ENCODE measurements at places on chromosomes 13 and 19.

- DNase-seq: no peak
Observed at GRCh38 chr19:7897292-7897691, 6.4 kb upstream of the MAP2K7 start.

DNA sequence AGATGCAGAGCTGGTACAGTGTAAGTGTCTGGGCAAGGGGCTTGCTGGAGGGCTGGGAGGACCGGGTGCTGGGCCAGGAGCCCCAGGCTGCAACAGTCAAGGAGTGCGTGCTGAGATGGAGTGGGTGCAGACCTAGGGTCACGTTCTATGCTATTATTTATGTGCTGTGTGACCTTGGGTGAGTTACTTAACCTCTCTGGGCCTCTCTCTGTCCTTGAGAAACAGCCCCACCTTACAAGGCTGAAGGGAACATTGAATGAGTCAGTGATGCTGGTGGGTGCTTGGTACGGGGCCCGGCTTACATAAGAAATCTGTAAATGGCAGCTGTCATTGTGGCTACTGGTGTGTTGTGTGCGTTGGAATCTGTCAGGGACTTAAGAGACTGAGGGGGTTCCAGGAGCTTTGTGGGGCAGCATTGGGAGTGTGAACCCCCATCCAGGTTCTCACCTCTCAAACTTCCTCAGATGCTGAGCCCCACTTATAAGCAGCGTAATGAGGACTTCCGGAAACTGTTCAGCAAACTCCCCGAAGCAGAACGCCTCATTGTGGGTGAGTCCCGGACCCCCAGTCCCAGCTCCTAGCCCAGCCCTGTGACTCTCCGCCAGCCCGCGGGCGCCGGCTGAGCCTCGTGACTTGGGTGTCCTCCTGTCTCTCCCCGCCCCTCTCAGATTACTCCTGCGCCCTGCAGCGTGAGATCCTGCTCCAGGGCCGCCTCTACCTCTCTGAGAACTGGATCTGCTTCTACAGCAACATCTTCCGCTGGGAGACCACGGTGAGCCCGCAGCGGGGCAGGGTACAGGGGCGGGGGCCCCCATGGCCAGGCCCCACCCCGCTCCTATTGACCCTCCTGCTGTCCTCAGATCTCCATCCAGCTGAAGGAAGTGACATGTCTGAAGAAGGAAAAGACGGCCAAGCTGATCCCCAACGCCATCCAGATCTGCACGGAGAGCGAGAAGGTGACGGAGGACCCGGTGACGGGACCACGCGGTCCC is 9.6 kb downstream of the GRAMD1A start:
- no peak for DNase-seq

DNA sequence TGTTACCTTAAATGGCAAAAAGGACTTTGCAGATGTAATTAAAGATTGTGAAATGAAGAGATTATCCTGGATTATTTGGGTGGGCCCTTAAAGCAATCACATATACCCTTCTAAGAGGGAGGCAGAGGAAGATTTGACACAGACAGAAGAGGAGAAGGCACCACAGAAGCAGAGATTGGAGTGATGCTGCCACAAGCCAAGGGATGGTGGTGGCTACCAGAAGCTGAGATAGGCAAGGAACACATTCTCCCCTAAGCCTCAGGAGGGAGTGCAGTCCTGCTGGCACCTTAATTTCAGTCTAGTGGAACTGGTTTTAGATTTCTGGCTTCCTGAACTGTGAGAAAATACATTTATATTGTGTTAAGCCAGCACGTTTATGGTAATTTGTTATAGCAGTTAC is 24.2 kb downstream of the DEDD2 start:
- no peak for DNase-seq

GRCh38 chr13:77857531-77858209 is 61.0 kb downstream of the EDNRB start:
- DNase-seq: no peak

DNA sequence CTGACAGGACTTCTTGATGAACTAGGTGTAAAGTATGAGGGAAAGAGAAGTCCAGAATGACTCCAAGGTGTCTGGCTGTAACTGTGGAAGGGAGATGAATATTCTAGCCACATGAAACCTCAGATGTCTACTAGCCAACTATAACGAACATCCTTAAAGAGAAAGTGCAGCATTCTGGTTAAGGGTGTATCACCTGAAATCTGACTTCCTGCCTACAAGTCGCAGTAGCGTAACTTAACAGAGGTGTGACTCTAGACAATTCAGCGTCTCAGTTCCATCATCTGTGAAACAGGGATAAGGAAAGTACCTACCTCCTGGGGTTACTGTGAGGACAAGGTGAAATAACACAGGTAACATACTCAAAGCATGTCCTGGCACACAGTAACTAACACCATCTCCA is 145.7 kb upstream of the FBXL3 start:
- DNase-seq: no peak

- no peak for DNase-seq
Observed at GRCh38 chr13:49444524-49445395, 686 bp downstream of the SETDB2 start.

- peak; percentile 49 for DNase-seq
Observed at GRCh38 chr19:6047741-6048251, 62.5 kb downstream of the RFX2 start.

DNA sequence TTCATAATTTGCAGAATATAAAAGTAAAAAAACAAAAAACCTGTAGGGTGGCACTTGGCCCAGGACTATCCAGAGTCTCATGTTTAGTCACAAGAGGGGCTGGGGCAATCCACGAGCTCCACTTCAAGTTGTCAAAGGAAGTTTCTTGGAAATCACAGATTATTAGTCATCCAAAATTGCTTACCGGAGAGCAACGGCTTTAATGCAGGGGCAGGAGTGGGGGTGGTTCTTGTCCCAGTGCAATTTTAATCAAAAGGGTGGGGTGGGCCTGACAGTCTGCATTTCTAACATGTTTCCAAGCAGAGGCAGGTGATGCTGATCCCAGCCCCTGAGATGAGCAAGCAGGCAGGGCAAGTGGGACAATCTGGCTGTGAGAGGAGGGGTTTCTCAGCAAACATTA is 233.9 kb downstream of the ABCC4 start:
- no peak for DNase-seq
